Hepatic stellate cell (primary cell): ENCODE measurements at places on chromosomes 13 and 19.

DNA sequence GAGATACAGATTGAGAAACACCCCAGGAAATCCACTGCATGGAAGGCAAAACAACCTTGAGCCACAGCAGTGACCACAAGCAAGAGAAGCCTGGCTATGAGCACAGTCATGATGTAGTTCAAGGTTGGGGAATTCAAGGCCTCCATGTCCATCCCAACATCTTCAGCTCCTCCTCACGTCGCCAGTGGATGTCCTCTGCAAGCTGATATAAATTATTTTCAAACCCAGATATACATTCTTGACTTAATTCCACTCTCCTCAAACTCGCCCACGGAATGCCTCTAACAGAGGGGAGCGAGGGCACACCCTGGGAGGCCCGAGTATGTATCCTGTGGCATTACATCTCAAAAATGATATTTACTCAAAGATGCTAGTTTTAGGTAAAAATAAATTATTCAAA lies 105.5 kb downstream of the SHISA2 start:
- no peak for DNase-seq

DNA sequence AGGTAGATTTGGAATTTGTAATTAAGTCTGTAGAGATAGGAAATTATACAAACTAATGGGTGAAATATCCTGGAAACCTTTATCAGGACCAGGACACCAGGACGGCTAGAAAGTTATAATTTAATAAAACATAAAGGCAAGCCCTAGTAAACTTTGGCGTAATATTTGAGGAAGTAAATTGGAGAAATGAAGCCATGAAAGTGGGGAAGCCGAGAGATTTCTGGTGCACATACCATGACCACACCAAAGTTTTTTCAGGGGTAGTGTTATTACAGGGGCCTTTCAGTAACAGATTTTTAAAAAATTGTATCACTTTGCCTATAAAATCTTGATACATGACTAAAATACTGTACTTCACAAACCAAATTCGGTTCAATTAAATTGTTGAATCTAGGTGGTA lies 54.7 kb upstream of the URAD start:
- no peak for DNase-seq

DNA sequence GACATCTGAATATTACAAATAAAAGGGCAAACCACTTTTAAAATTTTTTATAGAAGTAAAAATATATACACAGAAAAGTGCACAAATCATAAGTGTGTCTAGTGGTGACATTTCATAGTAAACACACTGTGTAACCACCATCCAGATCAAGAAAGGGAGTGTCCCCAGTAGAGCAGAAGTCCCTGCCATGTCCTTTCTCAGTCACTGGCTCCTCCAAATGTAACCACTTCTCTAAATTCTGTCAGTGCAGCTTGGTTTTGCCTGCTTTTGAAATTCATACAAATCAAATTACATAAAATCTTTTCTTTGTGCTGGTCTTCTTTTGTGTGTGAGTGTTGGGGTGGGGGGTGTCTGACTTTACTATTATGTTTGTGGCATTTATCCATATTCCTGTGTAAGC lies 116.5 kb downstream of the RBM26 start:
- no peak for DNase-seq

DNA sequence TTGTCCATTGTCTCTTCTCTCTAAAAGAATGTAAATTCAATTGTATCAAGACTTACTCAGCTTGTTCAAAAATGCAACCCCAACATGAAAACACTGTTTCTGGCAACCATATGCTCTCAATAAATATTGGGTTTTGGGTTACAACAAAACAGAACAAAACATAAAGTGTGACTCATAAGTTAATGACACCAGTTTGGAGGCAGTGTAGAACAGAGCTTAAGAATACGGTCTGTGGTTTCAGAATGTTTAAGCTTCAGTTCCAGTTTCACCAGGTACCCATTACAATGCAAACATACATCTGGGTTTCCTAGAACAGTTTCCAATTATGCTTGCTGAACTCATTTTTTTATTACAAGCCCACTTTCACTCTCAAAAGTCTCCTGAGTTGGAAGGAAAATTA lies 285.8 kb upstream of the PCDH9 start:
- no peak for DNase-seq

- DNase-seq, result no peak
Measured at GRCh38 chr13:51858433-51859247, 3.1 kb upstream of the CCDC70 start.

DNA sequence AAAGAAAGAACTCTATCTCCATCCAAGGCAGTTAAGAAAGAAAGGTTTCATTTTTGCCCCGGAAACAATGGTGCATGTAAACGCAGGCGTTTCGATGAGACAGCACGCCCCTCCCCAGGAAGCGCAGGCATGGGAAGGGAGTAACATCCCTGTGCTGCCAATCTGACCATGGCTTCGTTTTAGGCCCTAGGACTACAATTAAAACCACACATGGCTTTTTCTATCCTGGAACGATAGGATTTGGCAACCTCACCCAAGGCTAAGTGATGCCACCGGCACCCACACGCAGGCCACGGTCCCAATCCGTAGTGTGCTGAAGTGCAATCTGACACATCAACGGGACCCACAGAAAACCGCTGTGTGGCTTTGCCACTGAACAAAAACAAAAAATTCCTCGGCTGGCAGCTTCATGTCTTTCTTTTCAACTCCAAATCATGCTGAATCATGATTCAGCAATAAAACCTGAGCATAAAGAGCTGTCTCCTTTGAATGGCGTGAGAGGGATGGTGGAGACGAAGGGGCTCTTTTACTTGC lies 24.2 kb downstream of the RANBP3 start:
- DNase-seq, result no peak

- no peak for DNase-seq
Measured at GRCh38 chr13:90956031-90956430, 391.5 kb upstream of the MIR17HG start.

DNA sequence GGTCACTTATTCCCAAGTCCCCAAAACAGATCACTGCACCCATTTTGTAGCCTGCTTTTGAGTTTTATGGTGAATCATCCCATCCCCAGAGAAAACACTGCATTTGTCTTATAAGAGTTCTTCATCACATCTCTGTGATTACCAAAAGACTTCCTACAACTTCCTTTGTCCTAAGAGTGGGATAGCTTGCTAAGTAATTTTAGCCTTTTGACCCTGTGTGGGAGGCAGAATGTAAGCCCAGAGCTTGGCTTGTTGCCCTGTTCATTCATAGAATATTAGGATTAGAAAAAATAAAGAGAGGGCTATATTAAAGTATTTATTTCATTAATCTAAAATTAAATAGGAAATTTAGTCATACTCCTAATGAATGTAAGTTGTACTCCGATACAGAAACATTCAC lies 213.3 kb downstream of the MZT1 start:
- no peak for DNase-seq

GRCh38 chr13:79541426-79542049 lies 60.6 kb downstream of the NDFIP2 start:
- no peak for DNase-seq

GRCh38 chr19:4713384-4713951 lies 10.2 kb downstream of the DPP9 start:
- peak; percentile 99 for DNase-seq

DNA sequence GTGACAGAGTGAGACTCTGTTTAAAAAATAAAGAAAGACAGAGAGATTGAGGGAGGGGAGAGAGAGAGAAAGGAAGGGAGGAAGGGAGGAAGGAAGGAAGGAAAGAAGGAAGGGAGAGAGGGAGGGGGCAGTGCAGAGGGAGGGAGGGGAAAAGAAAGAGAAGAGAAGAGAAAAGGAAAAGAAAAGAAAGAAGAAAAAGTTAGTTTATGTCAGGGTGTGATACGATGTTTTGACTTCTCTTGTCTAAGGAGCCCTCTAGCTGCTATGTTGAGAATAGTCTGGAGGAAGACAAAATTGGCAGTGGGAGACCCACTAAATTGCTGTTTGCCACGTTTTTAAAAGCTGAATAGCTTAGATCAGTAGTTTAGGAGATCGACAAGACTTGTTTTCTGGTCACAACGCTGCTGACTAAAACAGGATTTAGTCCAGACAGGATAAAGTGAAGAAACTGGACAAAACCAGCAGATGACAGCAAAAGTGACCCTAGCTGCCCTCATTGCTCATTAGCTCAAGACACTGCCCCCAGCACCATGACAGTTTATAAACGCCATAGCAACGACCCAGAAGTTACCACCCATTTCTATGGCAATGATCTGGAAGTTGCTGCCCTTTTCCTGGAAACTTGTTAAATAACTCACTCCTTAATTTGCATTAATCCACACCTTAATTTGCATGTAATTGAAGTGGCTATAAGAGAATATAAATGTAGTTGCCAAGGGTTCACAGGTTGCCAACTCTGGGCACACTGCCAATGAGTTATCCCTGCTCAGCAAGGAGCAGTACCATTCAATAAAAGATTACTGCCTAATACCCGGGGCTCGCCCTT lies 11.1 kb downstream of the TEX101 start:
- DNase-seq, result no peak

DNA sequence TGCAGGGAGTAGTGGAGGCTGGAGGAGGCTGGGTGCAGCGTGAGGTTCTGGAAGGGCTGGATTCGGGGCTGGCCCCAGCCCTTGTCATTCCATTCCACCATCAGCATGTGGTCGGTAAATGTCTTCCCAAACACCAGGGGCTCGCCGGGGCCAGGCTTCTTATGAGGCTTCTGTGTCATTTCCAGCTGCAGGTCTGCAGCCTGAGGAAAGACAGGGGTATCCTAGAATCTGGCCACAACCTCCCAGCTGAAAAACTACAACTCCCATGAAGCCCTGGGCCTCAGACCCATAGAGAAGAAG lies 4.4 kb downstream of the BCAT2 start:
- DNase-seq, result no peak

- DNase-seq, result peak; percentile 70
Measured at GRCh38 chr19:13718733-13719132, 45.6 kb upstream of the MRI1 start.

- DNase-seq, result no peak
Measured at GRCh38 chr19:50275577-50276368, 53.4 kb downstream of the KCNC3 start.
